COR-L47 (cell line): ENCODE measurements at places on chromosomes 16 and 17.
A peak's percentile ranks its signal among the peaks of the same experiment; 100 is the strongest.

DNA sequence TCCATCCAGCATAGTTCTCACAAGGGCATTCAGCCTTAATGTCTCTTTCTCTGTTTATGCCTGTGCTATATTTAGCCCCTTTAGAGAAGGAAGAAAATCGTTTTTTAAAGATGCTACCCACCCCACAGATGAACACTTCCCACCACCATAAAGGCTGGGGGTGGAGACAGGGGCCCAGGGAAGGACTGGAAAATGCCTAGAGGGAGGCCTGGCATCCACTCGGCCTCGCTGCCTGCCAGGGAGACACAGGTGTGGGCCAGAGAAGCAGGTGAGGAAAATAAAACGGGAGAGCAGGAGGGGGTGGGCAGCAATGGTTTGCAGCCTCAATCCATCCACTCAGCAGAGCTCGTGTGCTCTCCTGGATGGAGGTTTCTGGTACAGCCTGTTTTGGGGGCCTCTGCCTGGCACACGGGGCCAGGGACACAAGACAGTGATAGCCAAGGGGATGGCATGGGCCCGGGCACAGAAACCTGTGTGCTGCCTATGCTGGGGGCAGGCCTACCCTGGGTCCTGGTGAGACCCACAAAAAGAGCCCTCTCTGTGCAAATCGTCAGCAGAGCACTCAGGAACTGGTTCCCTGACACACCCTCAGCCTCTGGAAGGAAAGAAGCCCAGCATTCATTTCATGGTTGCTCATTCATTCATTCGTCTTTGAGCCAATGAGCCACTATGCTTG is 121.4 kb downstream of the C16orf78 start:
- DNase-seq, result no peak

- DNase-seq, result no peak
Measured at GRCh38 chr17:77132411-77133086, 8.2 kb upstream of the SEC14L1 start.

DNA sequence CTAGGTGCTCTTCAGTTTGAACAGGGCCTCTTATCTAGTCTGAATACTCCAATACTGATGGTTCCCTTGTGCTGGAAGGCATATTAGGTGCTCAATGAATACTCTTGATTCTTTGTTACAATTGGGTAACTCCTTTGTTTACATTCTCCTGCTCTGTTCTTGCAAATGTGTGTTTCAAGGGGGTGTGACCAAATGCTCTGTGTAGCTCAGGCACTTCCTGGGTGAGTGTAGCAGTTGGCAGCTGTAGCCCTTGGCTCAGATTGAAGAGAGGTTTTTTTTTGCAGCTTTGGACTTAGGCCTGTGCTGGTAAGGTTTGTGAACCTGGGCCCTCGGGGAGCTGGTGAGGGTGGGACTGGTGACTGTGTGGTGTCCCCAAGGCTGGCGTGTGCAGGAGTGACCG is 20.2 kb downstream of the TBCD start:
- no peak for DNase-seq

DNA sequence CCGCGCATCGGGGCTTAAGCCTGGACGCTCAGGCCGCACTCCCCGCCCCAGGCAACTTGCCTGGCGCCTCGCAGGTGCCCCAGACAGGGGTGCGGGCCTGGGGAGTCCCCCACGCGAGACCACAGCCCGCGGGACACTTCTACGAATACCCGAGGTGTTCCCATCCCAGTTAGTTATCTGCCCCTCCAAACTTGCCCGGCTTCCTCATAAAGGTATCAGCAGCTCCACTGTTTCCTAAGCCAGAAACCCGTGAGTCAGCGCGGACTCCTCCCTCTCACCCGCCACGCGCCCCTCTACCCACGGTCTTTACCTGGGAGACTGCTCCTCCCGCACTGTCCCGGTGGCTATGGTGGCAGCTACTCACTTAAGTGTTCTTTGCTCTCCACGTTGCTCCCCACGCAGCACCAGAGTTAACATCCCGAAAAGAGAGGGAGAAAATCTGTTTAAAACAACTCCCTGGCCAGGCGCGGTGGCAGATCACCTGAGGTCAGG is 1.0 kb upstream of the CREBBP start:
- no peak for DNase-seq

DNA sequence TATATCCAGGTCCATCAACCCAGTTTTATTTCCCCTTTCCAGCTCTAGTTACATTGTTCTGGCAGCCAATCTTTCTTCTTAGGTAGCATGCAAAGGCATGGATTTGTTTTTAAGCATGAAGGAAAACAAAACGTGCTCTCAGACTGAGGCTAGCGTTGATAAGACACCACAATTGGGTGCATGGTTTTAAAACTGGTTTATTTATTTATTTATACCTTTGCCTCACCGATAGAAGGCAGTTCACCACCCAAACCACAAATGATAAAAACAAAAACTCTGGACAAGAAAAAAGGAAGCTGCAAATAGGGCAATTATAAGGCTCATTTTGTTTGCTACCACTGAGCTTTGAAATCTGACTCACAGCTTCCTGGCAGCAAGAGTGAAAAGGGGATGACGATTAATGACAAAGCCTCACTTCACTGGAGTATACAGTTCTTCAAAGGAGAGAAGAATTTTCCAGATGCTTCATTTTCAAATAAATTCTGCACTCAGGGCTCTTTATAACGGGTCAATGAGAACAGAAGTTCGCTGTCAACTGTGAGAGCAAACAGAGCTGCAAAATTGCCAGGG is 278.4 kb upstream of the IRX5 start:
- DNase-seq, result no peak

GRCh38 chr16:75060723-75061122 is 55.9 kb downstream of the LDHD start:
- no peak for DNase-seq

GRCh38 chr16:66741169-66741900 is 10.1 kb downstream of the DYNC1LI2 start:
- DNase-seq, result peak; percentile 30

DNA sequence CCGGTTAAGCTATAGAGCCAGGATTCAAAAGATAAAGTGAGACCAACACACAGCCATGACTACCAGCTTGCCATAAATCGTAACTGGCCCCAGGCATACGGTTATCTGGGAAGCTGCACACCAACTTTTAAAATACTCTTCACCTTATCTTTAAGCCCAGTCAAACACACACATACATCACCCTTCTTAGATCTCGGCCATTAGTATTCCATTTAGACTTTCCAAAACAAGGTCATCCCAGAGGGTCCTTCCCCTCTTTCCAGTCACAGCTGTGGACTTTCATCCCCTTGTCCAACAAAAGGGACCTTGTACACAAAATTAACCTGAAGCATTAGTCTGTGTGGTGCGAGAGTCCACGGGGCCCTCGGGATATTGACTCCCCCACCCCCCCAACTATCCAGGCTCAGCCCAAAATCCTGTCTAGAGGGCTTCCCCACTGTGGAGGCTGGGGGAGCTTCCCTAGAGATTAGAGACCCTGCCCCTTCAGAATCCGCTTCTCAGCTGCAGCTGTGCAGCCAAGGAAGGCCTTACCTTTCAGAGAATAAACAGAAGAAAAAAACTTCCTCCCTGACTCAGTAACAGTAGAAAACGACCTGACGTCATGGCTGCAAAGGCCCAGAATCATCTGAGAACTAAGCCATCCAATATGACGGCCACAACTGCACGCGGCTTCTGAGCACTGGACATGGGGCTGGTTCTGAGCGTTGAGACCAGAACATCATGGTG is 9.9 kb downstream of the ZFHX3 start:
- no peak for DNase-seq

- DNase-seq, result no peak
Measured at GRCh38 chr16:70483426-70483825, 29.0 kb downstream of the FCSK start.

DNA sequence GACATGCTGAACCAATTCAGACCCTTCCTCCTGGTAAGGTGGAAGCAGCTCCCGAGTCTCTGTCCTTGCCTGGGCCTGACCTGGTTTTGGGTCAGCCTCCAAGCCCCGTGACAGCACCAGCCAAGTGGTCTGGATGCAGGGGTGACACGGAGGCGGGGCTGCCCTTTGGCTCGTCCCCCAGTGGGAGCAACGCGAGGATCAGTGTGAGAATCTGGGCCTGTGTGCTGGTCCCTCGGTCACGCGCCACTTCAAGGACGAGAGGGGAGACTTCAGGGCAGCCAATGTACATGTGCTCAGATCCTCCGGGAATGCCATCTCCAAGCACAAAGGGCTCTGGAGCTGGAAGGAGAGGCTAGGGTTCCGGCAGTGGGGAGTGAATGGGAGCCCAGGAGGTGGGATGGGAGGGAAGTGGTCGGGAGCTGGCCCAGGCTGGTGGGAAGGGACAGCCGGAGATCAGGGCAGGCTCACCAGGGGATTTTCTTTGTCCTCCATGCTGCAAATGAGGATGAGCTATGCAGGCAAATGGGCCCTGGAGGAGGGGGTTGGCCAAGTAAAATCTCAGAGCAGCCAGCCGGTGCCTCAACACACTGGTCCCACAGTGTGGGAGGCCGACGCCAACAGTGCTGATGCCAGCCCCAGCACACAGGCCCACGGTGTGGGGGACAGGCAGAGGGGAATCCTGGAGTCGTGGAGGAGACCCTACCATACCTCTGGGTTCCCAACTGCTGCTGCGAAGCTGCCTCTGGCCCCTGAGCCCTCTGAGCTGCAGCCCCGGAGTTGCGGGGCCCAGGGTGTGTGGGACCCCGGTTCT is 4.2 kb upstream of the NDRG4 start:
- no peak for DNase-seq

- no peak for DNase-seq
Measured at GRCh38 chr16:78761427-78761826, 662.0 kb downstream of the WWOX start.

DNA sequence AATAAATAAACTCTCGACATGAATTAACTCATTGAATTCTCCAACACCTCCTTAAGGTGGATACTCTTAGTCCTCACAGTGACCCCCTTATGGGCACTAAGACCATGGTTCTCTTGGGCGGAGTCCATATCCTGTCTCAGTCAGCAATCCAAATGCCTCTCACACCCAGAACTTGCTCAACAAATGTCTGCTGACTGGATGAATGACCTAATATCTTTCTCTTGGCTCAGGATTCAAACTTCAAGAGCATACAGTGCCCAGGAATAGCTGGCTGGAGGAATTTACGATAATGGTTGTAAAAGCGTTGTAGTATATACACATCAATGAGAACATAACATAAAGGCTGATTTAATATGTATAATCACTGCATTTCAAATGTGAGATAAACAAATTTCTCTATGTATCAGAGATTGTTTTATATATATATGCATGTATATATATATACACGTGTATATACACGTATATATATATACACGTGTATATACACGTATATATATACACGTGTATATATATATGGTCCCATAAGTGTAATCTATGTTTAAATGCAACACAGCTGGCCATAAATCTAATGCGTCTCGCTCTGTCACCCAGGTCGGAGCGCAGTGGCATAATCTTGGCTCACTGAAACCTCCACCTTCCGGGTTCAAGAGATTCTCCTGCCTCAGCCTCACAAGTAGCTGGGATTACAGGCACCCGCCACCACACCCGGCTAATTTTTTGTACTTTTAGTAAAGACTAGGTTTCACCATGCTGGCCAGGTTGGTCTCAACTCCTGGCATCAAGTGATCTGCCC is 6.5 kb upstream of the UBB start:
- DNase-seq, result no peak

- DNase-seq, result no peak
Measured at GRCh38 chr16:21987498-21987897, 13.4 kb downstream of the PDZD9 start.

GRCh38 chr17:76547183-76547641 is 7.4 kb downstream of the PRCD start:
- peak; percentile 71 for DNase-seq

DNA sequence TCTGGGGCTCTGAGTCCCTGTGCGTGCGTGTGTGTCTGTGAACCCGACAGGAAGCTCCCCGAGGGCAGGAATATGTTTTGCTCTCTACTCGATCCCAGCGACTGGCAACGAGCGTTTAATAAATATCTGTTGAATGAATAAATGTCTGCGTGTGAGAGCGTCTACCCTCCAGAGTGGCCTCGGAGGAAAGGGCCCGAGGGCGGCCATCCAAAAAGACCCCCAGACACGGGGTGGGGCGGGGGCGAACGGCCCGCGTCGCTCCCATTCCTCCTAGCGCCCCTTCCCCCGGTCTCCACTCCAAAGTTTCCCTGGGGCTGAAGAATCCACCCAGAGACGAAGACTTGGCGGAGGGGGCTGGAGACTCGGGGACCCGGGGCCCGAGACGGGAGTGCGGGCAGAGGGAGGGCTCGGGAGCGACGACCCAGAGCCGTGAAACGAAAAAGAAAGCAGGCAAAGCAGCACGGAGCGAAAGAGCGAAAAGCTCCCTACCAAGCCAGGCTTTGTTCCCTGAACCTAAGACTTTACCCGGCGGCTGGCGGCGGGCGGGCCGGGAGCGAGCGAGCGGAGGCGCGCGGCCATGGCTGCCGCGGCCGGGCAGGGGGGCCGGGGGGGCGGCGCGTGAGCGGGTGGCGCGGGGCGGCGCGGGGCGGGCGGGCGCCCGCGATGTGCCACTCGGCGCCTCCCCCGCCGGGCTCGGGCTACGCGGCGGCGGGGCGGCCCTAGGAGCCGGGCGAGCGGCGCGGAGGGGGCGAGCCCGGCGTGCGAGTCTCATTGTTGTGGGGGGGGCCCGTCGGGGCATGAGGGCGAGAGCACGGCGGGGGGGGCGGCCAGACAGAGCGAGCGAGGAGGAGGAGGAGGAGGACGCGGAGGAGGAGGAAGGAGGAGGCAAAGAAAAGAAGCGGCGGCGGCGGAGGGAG is at the start of gene MLLT6:
TSS of gene MLLT6 (plus strand) at position 668 of the 917 bp plus-strand sequence. CDS start 360 bp downstream, outside the sequence.
- peak; percentile 86 for DNase-seq
